Non-pigmented ciliary epithelial cell (primary cell): ENCODE measurements at places on chromosomes 6 and 20.

GRCh38 chr6:30508890-30509736, 19.8 kb downstream of the HLA-E start:
- DNase-seq, result no peak

GRCh38 chr6:33696548-33697518, 14.7 kb downstream of the UQCC2 start:
- no peak for DNase-seq

GRCh38 chr6:89555806-89556205, 82.7 kb downstream of the LYRM2 start:
- no peak for DNase-seq

- DNase-seq, result no peak
Measured at GRCh38 chr20:20761301-20761700, 48.9 kb upstream of the RALGAPA2 start.

GRCh38 chr20:34083781-34084180, 28.3 kb downstream of the EIF2S2 start:
- no peak for DNase-seq

DNA sequence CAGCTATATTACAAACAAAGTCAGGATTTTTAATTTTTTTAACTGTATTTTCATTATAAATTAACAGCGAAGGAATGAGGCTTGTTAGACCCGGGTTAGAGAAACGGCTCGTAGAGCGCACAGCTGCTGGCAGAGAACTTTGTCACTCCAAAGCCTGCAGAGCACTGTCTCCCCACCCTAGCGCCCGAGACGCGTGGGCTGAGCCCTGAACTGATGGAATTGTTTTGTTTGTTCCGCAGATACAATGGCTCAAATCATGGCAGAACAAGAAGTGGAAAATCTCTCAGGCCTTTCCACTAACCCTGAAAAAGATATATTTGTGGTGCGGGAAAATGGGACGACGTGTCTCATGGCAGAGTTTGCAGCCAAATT, 810 bp downstream of the LAMP5 start:
- DNase-seq, result no peak
